CD4-positive, alpha-beta T cell treated with Interleukin-21 for 1 hour (primary cell): ENCODE measurements at places on chromosomes 16 and 17.
A peak's percentile ranks its signal among the peaks of the same experiment; 100 is the strongest.

DNA sequence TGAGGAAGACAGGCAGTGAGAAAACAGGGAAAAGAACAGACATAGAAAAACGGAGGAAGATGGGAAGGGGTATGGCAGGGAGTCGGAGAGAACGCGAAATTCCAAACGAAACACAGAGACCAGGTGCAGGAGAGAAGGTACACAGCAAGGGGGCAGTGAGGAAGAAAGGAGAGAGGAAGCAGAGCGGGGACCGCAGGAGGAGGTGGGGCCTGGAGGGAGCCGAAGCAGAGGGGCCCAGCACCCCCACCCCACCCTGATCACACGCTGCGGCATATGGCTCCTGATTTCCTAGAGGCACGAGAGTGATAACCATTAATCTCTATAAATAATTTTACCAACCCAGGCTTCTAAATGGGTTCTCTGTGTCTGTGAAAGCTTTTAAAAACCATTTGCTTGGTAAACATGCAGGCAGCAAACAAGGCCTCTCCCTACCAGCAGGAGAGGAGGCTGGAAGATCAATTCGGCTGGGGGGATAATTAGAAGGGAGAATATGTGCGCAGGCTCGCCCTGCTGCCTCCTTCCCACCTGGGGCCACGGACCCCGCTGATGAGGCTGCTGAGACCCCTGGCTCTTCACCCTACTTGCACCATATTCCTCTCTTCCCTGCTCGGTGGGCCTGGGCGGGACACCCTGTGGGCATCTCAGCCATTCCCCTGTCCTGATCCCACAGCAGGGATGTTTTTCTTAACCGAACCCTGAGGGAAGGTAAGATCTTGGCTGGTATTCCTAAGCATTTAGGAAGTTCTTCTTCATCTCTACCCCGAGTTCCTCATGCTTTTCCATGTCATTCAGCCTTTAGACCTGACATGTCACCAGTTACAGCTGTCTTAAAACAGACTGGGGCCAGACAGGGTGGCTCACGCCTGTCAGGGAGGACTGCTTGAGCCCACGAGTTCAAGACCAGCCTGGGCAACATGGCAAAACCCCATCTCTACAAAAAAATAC, 86.7 kb downstream of the TMEM132E start:
- DNase-seq, result no peak

DNA sequence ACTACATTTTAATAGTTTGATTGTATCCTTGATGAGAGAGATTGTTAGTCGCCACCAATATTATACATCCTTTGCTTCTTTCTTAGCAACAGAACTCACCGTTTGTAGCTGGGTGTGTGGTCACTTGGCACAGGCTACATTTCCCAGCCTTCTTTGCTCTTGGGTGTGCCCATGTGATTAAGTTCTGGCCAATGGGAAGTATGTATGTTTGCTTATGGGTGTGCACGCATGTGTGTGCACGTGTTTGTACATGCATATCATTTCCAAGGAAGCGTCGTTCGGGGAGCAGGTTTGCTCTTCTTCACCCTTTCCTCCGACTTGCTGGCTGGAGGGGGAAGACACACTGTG, 4.4 kb upstream of the SEC14L1 start:
- no peak for DNase-seq

DNA sequence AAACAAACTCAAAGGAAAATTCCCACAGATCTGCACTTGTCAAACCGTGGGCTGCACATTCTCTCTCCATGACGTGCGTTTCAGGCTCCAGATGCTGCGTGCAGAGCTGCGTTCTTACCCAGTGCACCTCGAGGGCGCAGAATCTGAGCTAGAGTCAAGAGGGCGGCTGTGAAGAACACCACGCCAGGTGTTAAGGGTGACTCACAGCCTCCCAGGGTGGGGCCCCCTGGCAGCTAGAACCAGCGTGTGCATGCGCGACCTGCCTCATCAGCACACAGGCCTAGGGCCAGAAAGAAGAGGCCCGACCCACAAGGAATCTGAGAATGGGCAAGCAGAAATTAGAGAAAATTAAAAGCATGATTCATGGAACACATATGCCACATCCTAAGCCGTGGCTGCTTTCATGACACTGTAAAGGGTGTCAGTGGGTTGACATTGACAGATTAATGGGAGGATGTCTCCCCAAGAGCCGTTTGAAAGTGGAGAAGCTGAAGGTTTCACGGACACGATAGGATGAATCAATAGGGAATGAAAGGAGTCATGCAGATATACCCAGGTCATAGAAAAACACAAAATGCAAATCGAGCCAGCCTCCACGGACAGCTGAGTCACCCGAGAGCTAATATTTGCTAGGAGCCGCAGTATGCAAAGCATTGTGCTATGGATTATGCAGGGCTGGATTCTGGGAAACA, 29.0 kb downstream of the MARCHF10 start:
- no peak for DNase-seq

- no peak for DNase-seq
Observed at GRCh38 chr17:63035695-63036094, 69.7 kb downstream of the TANC2 start.

GRCh38 chr17:50430821-50431618, 5.0 kb downstream of the ACSF2 start:
- DNase-seq, result no peak

DNA sequence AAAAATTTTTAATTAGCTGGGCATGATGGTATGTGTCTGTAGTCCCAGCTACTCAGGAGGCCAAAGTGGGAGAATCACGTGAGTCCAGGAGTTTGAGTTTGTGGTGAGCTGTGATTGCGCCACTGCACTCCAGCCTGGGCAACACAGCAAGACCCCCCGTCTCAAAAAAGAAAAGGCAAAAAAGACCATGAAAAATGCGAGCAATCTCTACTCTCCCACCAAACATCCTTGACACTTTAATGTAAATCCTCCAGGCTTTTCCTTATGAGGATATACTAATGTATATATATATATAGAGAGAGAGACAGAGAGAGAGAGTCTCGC, 28.1 kb downstream of the MMP15 start:
- no peak for DNase-seq

DNA sequence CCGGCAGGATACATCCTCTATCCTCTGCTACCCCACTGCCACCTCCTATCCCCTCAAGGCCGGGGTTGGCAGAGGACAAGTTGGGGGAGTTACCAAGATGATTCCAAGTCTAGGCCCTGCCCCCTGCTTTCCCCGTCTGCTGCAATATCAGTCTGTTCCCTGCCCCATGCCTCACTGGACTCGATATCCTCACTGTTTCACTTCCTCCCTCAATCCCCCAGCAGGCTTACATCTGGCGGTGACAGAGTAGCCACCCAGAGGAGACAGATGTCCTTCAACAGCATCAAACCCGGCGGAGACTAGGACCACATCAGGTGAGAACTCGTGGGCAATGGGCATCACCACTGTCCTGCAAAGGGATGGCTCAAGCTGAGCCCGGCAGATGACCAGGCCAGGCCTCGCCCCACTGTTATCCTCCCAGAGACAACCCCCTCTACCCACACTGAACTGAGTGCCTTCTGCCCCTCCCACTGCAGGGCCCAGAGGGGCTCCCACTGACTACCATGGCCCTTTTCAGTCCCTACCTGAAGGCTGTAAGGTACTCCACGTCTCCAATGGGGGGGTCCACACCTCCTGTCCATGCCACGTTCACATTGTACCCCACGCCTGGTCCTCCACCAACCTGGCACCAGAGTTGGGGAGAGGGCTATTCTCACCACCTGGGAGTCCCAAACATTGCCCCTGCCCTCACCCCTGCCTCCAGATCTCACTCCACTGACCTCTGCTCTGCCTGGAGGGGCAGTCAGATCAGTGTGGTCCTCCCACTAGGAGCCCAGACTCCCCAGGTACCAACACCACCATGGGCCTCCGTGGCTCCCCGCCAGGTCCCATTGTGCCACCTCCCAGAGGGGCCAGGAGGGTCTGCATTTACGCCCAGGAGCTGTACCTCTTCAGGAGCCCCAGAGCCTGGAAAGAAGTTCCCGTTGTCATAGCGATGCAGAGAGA, 9.6 kb downstream of the G6PC3 start:
- DNase-seq, result no peak

DNA sequence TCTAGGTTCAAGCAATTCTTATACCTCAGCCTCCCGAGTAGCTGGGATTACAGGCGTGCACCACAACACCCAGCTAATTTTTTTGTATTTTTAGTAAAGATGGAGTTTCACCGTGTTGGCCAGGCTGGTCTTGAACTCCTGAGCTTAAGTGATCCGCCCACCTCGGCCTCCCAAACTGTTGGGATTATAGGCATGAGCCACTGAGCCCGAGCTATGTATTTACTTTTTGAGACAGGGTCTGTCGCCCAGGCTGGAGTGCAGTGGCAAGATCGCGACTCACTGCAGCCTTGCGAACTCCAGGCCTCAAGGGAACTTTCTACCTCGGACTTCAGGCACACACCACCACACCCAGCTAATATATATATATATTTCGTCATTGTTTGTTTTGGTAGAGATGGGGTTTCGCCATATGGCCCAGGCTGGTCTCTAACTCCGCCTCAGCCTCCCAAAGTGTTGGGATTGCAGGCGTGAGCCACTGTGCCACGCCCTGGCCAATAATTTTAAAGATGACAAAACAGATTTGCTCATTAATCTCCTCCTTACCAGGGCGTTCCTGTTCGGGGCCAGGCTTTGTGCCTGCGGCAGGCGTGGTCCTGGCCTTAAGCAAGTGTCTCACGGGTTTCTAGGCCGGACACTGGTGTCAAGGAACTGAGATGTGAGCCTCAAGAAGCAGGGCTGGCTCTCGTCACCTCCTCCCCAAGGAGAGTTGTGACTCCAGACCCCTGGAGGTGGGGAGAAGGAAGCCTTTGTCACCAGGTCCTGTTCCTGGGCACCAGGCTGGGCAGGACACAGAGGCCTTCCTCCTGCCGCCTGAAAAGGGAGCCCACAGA, 4.3 kb upstream of the NPW start:
- no peak for DNase-seq

- no peak for DNase-seq
Observed at GRCh38 chr16:78684030-78684611, 584.7 kb downstream of the WWOX start.

GRCh38 chr16:83806731-83807130, 1.0 kb upstream of the HSBP1 start:
- no peak for DNase-seq

- DNase-seq, result no peak
Observed at GRCh38 chr16:54055864-54056263, 230.7 kb downstream of the IRX3 start.

GRCh38 chr17:75617675-75618074, 15.6 kb upstream of the SMIM5 start:
- no peak for DNase-seq

- no peak for DNase-seq
Observed at GRCh38 chr16:65272699-65273414, 151.0 kb upstream of the CDH11 start.

DNA sequence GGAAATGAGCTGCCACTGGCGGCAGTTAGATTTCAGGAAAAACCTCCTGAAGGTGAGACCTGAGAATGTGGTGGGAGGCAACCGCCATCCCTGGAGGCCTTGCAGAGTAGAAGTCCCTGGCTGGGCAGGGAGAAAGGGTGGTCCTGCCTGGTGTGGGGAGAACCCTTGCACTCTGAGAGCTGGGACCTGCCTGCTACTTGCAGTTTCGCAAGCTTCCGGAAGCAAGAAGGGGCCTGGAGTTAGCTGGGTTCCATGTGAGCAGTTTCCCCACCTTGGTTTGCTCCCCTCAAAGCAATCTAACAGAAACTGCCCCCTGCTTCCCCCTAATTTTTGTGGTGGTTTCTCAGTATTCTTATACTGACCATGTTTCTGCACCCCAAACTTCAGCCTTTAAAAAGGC, 6.5 kb downstream of the ZNF629 start:
- no peak for DNase-seq

- DNase-seq, result no peak
Observed at GRCh38 chr16:81263470-81264220, 25.2 kb downstream of the BCO1 start.

- peak; percentile 45 for DNase-seq
Observed at GRCh38 chr16:67170168-67170948, at the start of gene NOL3. NOL3 (plus strand) TSS chr16:67170538.

DNA sequence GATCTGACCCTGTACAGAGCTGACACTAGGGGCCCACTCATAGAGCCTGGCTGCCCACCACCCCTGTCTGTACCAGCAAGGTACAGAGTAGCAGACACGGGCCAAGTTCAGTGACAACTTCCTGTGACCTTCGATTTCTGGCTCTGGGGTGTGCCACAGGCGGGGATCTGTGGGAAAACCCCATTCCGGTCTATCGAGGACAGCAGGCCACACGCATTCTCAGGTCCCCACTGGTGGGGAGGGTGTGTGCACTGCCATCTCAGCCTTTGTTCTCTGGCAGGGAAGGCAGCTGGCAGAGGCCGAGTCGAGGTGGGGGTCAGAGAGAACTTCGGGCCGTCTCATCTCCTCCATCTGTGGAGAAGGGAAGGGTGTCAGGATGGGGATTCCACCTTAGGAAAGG, 10.0 kb downstream of the NLE1 start:
- no peak for DNase-seq

- no peak for DNase-seq
Observed at GRCh38 chr16:89320782-89321501, 103.4 kb downstream of the ZNF778 start.

DNA sequence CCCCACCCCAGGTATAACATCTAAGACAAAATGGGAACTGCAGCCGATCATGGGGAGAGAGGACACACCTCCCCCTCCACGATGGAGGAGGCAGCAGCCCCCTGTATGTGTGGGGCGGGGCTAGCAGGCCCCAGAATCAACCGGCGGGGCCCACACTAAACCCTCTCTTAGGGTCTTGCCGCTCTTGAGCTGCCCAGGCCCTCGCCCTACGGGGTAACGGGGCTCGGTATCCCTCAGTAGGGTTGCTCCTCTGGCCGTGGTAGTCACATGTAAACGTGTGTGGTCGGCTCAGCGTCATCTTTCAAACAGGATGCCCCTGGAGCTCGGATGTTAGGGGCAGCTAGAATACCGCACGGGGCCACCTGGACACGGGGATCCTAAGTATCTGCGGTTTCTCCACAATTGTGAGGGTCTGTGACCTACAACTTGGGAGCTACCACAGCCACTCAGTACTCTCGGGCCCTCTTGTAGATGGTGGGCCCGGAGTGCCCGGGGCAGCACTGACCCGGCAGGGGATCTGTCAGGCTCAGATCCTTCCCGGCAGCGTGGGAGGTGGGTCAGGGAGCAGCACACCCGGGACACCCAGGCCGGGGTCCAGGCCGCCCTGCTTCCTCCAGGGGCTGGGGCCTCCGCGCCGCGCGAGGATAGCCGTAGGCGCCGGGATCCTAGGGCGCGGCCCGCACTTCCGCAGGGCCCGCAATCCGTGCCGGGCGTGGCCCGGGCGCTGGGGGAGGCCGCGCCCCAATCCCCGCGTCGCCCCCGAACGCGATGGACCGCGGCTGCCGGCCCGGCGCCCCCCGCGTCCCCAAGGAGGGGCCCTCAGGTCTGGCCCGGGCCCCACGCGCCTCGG, 781 bp downstream of the ARHGDIA start:
- DNase-seq, result peak; percentile 53

- no peak for DNase-seq
Observed at GRCh38 chr16:79134300-79134699, 466.2 kb downstream of the MAF start.
